ENCODE measurements at places on chromosomes 4 and X.

DNA sequence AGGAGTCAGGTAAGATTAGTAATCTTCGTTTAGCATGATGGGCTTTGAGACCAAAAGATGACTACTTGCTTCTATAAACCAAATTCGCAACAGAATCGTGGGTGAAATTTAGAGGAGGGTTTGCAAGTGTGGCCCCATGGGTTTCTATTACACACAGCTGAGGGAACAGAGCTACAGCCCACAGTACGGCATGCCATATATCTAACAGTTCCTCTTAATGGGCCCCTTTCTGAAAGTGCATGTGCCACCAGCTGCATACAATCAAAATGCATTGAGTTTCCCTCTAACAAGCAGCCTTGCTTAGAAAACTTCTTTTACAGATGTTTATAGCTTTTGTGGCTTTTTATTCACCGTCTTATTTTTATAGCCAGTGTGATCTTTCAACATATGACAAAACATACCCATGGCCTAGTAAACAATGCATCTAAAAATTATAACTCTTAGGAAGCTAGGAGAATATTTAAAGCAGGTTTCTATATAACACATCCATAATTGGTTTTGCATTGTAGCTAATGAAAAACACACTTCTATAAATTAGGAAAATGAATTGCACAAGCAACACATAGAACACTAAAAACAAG, 202.1 kb downstream of the PRDM5 start:
- no peak for DNase-seq

GRCh38 chrX:10761447-10761846, 141.1 kb upstream of the MID1 start:
- DNase-seq, result no peak

DNA sequence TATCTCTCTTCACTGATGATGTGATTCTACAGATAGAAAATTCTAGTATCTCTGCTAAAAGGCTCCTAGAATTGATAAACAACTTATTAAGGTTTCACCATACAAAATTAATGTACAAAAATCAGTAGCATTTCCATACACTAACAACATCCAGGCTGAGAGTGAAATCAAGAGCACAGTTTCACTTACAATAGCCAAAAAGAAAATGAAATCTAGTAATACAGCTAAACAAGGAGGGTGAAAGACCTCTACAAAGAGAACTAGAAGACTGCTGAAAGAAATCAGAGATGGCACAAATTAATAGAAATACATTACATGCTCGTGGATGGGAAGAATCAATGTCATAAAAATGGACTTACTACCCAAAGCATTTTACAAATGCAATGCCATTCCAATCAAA, 751.9 kb downstream of the FSTL5 start:
- no peak for DNase-seq

GRCh38 chrX:142499992-142500391, 294.9 kb upstream of the MAGEC2 start:
- DNase-seq, result no peak

DNA sequence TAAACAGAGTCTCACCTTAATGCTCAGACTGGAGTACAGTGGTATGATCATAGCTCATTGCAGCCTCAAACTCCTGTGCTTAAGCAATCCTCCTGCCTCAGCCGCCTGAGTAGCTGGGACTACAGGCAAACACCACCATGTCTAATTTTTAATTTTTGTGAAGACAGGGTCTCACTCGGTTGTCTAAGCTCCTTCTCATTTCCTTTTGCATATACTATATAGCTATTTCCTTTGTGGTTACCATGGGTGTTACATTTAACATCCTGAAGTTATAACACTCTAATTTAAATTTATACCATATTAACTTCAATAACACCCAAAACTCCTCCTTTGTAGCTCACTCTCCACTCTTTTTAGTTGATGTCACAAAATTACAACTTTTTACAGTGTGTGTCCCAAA, 114.3 kb downstream of the DCK start:
- no peak for DNase-seq
